ENCODE measurements at places on chromosomes 5 and 9. TPM values are rescaled to one million over a fixed set of nuclear protein-coding genes. Genes with fewer than 3 reads are reported as not detected.

DNA sequence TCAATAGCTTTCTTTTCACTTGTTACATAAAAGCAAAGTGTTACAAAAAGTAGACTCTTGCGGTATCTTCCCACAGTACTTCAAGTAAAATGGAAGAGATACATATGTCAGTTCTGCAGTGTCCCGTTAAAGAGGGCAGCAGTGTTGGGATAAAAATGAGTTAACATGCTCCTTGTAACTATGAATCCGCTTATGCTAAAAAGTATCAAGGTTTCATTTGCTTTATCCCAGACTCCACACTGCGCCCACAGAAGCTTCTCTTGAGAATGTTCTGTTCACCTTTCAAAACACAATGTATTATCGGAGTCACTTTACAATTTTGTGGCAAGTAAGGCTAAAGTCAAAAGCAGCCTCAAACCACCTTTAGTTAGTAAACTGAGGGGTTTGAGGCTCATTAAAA lies 790 bp downstream of the PTAR1 start:
- no peak for DNase-seq
- peak overlapping the region; percentile 81 for H3K4me3 ChIP-seq
- no peaks in the 10 kb centered on the region for H3K27me3 ChIP-seq
- H3K4me1 ChIP-seq = peaks cover 39% of the 10 kb centered on the region

GRCh38 chr5:106661866-106662265 lies 1008.9 kb downstream of the EFNA5 start:
- no peaks in the 10 kb centered on the region for H3K4me1 ChIP-seq
- no peak for DNase-seq

- no peaks in the 10 kb centered on the region for H3K36me3 ChIP-seq
- no peak overlapping the region for H3K27ac ChIP-seq
- H3K4me3 ChIP-seq = no peak overlapping the region
- no peaks in the 10 kb centered on the region for H3K4me1 ChIP-seq
These were observed 118.8 kb downstream of the ATPSCKMT start for GRCh38 chr5:10130881-10131280.

- DNase-seq = no peak
- H3K4me1 ChIP-seq = peaks cover 86% of the 10 kb centered on the region
- no peak overlapping the region for H3K4me3 ChIP-seq
- no peaks in the 10 kb centered on the region for H3K27me3 ChIP-seq
These were observed 27.2 kb downstream of the PIK3R1 start for GRCh38 chr5:68242743-68243142.

- no peak overlapping the region for H3K27ac ChIP-seq
- H3K27me3 ChIP-seq = no peaks in the 10 kb centered on the region
- H3K4me3 ChIP-seq = no peak overlapping the region
- peak; percentile 36 for DNase-seq
- H3K4me1 ChIP-seq = no peaks in the 10 kb centered on the region
- peaks cover 15% of the 10 kb centered on the region for H3K36me3 ChIP-seq
These were observed 28.4 kb downstream of the NNT start for GRCh38 chr5:43631182-43631910.

DNA sequence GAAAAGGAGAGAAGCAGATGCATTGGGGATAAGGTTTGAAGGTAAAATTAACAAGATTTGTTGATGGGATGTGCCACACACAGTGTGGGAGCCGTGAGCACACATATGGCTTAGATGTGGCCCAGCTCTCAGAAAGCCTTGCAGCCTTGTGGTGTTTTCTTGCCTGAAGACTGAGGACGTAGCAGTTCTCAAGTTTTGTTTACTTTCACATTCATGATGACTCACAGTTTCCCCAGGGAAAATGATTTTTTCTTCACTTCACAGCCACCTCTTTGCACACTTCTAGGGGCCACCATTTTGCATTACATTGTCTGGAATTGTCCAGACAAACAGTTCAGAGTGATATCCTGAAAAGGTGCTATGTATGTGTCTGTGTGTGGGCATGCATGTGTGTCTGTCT lies 126.2 kb downstream of the BASP1 start:
- no peaks in the 10 kb centered on the region for H3K27me3 ChIP-seq
- H3K27ac ChIP-seq = no peak overlapping the region

- H3K36me3 ChIP-seq = no peaks in the 10 kb centered on the region
- peaks cover 7% of the 10 kb centered on the region for H3K4me1 ChIP-seq
- DNase-seq = no peak
- no peak overlapping the region for H3K27ac ChIP-seq
- no peak overlapping the region for H3K4me3 ChIP-seq
These were observed 118.6 kb upstream of the DAB2 start for GRCh38 chr5:39543335-39543734.

DNA sequence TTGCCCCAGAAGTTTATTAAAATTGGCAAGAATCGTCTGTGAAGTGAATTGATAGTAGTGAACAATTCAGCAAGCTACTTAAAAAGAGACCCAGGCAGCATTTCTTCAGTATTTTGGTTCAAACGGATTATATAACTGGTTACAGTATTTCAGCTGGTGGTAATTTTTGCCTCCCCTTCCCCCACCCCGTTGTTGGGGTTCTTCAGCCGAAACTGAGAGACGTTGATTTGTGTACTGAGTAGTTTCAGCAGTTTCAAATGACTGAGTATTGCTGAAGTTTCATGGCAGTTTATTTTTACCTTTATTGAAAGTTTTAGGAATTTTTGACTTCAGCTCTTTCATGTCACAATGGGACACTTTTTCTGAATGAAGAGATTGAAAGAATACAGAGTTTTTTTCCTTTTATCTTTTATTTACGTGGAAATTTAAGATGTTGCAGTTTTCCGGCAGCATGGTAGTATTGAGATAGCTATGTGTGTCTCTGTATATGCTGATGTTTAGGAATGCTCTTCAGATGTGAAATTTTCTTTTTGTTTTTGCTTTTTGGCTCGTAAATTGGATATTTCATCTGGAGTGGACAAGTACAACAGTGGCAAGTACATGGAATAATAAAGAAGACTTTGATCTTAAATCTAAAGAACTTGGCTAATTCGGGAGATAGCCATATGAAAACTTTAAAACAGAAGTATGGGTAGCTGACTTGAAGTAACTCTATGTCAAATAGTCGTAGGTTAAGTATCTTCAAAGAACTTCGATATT lies 1.9 kb downstream of the GPBP1 start:
- H3K4me1 ChIP-seq = peaks cover 59% of the 10 kb centered on the region
- peak overlapping the region; percentile 87 for H3K4me3 ChIP-seq
- no peaks in the 10 kb centered on the region for H3K36me3 ChIP-seq

- H3K4me1 ChIP-seq = no peaks in the 10 kb centered on the region
- H3K27ac ChIP-seq = no peak overlapping the region
- DNase-seq = peak; percentile 77
- peaks cover 30% of the 10 kb centered on the region for H3K36me3 ChIP-seq
These were observed 13.4 kb downstream of the OXCT1 start for GRCh38 chr5:41856644-41857491.

DNA sequence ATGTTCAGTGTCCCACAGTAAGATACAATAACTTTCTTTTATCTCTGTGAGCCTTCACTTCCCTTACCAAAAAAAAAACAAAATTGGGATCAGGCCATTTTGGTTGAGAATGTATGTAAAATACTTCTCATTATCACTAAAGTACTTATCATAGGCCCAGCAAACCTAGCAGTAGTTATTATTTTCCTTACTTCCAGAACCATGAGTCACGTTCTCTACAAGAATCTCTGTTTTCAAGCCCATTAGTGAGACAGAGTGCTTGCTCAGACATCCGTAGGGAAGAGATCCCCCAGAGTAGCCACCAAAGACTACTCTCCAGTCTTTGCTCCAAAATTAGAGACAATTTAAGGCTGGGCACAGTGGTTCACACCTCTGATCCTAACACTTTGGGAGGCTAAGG lies 103.9 kb upstream of the NR5A1 start:
- no peak for DNase-seq
- H3K27ac ChIP-seq = no peak overlapping the region
- H3K27me3 ChIP-seq = no peaks in the 10 kb centered on the region
- H3K36me3 ChIP-seq = no peaks in the 10 kb centered on the region
- no peak overlapping the region for H3K4me3 ChIP-seq

- no peaks in the 10 kb centered on the region for H3K4me1 ChIP-seq
- no peak for DNase-seq
- H3K27me3 ChIP-seq = no peaks in the 10 kb centered on the region
These were observed 15.6 kb upstream of the TUT7 start for GRCh38 chr9:86369810-86370209.

- no peaks in the 10 kb centered on the region for H3K36me3 ChIP-seq
- H3K27ac ChIP-seq = no peak overlapping the region
- H3K27me3 ChIP-seq = no peaks in the 10 kb centered on the region
- H3K4me1 ChIP-seq = peaks cover 8% of the 10 kb centered on the region
These were observed 7.0 kb downstream of the TDRD7 start for GRCh38 chr9:97418880-97419279.

Gene HRCT1
- not detected for total RNA-seq

Gene PAIP2
- 112 TPM for total RNA-seq

Gene ADAMTS16
- total RNA-seq = not detected

Gene IFNA21
- not detected for total RNA-seq

Data from CD4-positive, alpha-beta memory T cell (primary cell).